Stimulated activated CD4-positive, alpha-beta T cell treated with anti-CD3 and anti-CD28 coated beads, Interleukin-1b, Interleukin-23, amount 100 ng/mL, for 24 hours (primary cell): ENCODE measurements at places on chromosomes 16 and 17.

- DNase-seq, result no peak
These were observed 205.5 kb downstream of the PARN start for GRCh38 chr16:14424595-14424994.

- DNase-seq, result no peak
These were observed 18.4 kb downstream of the G6PC1 start for GRCh38 chr17:42918902-42919521.

- no peak for DNase-seq
These were observed 88.5 kb downstream of the ZFHX3 start for GRCh38 chr16:72959301-72959996.

DNA sequence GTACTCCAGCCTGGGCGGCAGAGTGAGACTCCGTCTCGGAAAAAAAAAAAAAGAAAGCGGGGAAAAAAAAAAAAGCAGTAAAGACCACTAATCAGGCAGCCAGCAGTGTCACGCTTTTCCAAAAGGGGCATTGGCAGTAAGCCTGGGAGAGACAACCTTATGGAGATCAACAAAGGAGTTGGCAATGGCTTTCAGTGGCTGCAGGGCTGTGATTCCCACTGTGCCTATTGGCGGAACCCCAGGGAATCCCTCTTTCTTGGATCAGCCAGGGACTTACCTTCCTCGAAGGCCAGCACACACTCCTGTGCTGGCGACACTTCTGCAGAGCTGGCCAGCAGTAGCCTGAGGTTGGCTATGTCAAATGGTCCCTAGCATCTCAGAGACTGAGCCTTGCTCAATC lies 43.2 kb upstream of the ZFHX3 start:
- no peak for DNase-seq

- no peak for DNase-seq
These were observed 982.9 kb upstream of the RBFOX1 start for GRCh38 chr16:6349725-6350124.

DNA sequence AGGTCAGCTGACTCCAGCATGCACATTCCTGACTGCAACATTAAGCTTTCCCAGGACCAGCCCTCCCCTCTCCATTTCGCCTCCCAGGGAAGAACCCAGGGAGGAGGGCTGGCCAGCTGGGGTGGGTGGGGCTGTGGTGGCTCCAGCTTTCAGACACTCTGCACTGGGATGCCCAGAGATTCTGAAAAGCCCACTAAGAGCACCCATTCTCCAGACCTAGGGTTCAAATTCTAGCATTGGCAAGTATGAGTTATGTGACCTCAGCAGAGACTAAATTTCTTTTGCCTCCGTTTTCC lies 7.8 kb downstream of the DLX3 start:
- no peak for DNase-seq

GRCh38 chr16:67760956-67761230 lies 41.8 kb upstream of the GFOD2 start:
- DNase-seq, result no peak

GRCh38 chr16:6035161-6035560 lies 937.6 kb upstream of the EEF2KMT start:
- DNase-seq, result no peak

DNA sequence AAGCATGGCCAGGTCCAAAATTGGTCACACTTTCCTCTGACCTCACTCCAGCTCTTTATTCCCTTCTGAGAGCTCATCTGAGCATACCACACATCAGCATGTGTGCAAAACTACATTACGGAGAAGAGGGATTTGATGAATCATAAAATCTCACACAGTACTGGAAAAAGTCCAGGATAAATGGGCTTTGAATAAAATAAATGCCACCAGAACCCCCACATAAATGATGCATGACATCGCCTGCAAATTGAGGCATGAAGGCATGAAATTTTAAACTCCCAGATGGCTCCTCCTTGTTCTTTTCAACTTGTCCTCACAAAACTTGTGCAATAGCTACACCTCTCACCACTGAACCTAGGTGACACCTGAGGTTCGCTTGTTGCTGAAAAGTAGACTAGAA lies 439.5 kb downstream of the CA10 start:
- DNase-seq, result no peak

- DNase-seq, result no peak
These were observed 7.9 kb upstream of the KCNJ16 start for GRCh38 chr17:70067134-70067533.

DNA sequence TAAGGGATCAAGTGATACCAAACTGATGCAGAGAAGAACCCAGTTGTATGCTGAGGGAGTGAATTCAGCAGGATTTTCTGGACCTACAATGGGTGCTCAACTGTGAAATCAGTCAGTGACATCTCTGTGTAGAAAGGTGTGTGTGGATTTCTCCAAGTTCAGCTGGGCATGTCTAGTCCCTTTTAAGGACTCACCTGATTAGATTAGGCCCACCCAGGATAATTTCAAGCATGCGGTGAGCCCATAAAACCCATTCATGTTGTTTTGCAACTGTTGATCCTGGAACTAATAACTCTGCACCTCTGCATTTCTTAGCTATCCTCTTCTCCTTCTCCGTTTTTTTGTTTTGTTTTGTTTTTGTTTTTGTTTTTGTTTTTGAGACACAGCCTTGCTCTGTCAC lies 35.1 kb upstream of the DNAJA2 start:
- DNase-seq, result no peak

DNA sequence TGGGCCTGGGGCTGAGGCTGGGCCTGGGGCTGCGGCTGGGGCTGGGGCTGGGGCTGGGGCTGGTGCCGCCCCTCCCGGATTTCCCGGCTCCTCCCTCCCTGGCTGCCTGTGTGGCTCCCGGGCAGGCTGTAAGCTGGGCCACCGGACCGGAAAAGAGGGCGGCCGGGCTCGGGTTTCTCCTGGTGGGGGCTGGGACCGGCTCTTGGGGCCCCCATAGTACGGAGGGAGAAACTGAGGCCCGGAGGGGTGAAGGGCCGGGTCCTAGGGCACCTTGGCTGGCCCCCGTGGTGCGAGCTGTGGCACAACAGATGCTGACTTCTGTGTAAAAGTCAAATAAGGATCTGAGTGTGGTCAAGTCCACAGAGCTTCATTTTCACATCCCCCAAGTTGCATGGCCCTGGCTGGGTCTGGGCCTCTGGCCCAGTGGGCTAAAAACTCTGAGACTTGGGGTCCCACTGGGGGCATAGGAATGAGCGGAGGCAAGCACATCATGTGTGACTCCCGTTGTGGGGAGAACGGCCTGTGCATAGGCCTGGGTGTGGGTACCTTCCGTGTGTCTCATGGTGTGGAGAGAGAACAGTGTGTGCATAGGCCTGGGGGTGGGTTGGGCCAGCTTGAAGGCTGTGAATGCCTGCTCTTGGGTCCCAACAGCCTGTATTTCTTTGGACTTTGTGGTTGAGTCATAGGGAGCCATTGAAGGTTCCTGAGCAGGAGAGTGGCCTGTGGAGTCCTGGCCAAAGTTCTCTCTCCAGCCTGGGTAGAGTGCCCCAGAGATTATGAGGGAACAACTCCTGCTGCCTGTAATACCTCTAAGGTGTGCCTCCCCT lies 123.9 kb upstream of the CIBAR2 start:
- no peak for DNase-seq

GRCh38 chr17:41813152-41813680 lies 412 bp downstream of the FKBP10 start:
- DNase-seq, result no peak

DNA sequence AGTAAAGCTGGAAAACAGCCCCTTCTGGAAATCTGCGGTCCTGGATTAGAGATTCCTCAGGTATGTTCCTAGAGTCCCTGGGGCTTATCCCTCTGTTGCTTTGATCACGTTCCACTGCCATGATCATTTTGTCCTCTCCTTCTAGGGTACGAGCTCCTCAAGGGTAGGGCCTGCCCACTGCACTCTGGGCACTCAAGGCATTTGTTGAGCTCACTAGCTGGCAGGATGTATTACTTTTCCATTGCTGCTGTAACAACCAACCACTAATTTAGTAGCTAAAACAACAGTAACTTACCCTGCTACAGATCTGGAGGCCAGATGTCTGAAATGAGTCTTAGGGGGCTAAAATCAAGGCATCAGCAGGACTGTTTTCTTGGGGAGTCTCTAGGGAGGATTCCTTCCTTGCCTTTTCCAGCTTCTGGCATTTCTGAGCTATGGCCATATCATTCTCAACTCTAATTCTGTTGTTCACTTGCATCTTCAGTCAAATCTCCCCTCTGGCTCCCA lies 65.7 kb downstream of the ARSG start:
- DNase-seq, result no peak

GRCh38 chr16:71986131-71986530 lies 14.1 kb downstream of the PKD1L3 start:
- DNase-seq, result no peak

GRCh38 chr17:28901866-28902818 lies 737 bp downstream of the DHRS13 start:
- DNase-seq, result peak; percentile 48

DNA sequence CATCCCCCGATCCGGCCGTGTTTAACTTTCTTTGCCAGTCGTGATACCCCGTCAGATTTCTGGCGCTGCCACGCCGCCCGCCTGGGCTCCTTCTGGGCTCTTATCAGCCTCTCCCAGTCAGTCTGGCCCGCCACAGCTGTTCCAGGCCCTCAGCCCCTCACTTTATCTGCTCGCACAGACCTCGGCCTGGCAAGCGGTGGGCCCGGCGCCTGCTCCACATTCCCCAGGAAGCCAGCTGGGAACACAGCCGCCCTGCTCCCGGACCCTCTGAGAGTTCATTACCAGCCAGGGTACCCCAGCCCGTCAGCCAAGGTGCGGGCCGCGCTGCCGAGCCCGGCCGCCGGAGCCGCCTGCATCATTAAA lies 157.5 kb downstream of the ZNF423 start:
- no peak for DNase-seq

DNA sequence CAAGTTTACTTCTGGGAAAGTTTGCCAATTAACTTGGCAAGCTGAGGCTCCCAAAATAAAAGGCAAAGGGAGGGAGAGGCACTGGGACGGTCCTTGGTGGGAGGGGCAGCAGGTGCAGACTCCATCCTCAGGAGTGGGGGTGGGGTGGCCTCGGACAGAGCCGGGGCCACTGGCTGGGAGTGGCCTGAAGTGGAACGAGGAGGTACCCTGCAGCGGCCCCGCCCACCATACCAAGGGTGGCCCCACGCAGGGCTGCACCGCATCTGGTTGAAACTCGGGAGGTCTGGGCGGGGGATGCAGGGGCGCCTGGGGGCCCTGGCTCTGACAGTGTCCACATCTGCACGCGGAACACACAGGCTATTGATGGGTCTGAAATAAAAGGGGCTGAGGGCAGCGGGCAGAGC lies 42.4 kb upstream of the SLC38A10 start:
- no peak for DNase-seq

GRCh38 chr16:30609002-30609925 lies 925 bp downstream of the ZNF689 start:
- DNase-seq, result no peak

GRCh38 chr17:33403194-33403593 lies 110.1 kb upstream of the ASIC2 start:
- DNase-seq, result no peak

- DNase-seq, result peak; percentile 48
These were observed 59.1 kb downstream of the OR1D5 start for GRCh38 chr17:3004150-3004801.

DNA sequence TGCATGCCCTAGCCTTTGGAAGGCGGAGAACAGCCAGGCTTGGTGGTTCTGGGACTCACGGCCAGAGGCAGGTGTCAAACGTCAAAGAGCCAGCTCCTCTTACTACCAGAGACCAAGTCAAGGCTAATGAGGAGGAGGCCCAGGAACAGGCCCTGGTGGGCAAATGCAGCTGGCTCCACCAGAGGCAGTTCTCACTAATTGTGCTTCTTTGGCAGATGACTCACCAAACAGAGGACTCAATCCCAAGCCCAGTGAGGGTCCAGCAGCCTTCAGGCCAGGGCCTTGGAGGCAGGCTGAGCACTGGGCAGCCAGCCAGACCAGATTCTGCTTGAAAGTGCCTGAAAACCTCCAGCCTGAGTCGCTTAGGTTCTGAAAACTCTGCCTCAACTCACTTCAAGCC lies 336.5 kb upstream of the CDH5 start:
- no peak for DNase-seq

DNA sequence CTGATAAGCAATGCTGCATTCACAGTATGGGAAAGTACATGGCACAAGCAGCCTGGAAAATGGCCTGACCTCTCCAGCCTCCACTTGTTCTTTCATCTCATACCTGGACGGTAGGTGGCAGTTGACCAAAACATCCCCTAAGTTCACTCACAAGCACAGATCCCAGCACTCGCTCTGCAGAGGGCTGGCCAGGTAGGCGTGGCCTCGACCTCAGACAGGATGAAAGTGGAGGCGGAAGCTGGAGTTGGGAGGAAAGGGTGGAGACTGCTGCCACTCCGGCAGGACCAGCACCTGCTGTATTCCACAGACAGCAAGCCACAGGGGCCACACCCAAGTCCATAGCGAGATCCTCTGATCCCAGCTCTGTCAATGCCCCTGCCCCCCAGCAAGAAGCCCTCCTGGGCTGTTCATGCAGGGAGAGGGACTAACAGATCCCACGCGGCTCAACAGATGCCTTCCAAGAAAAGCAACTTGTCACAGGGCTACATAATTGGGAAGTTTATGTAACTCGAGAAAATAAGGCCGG lies 31.3 kb downstream of the ZCCHC14 start:
- DNase-seq, result no peak

DNA sequence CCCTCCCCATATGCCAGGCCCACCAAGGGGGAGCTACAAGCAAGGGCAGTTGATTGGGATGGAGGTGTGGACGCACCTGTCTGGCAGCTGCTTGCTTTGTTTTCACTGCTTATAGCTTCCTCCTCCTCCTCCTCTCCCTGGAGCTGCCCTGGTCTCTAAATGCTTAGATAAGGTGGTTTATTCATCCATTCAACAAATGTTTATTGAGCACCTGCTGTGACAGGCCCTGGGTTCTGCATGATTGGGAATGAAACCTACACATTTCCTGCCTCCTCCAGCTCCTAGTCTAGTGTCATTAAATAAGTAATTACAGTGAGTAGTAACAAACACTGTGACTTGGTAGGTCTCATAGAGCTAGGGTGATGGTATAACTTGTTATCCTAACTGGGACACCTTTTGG lies 17.4 kb upstream of the MAP3K14 start:
- no peak for DNase-seq

DNA sequence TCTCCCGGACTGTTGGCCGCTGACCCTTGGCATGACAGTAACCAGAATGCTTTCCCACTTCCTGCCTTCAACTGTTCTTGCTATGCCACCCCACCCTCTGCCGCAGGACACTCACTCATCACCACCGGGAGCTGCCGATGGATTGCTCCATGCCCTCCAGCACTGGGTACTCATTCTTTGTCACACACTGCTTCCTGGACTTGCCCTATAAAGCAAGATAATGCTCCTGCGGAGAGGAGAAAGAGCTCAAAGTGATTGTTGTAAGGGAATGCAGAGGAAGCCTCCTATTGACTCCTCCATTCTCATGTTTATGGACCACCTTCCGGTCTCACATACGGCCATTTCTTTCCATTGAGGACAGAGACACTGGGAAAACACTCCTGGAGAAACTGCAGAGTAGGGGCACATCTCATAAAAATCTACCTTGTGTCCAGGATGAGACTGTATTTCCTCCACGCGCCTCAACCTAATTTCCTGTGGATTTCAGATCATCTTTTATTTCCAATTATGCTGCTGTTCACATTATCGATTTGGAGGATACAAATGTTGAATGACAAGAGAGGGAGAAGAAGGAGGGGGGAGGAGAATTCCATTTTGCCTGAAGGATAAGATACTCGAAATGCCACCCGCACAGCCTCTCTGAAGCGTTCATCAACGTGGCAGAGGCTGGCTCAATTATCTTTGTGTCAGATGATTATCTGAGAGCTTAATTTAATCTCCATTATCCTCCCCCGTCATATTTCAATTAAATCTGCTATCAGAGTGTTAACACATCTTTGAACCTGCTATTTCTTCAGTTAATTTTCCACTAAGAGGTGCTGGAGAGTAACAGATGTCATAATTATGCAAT lies 486.1 kb upstream of the SALL1 start:
- DNase-seq, result no peak

GRCh38 chr17:28959471-28959871 lies 8.2 kb upstream of the PHF12 start:
- no peak for DNase-seq
